GM23338 (cell line): ENCODE measurements at places on chromosomes 5 and 9. TPM values are rescaled to one million over a fixed set of nuclear protein-coding genes. Genes with fewer than 3 reads are reported as not detected.

PTCD2 gene
- 11.3 and 14.5 TPM in 2 replicates for total RNA-seq

DNA sequence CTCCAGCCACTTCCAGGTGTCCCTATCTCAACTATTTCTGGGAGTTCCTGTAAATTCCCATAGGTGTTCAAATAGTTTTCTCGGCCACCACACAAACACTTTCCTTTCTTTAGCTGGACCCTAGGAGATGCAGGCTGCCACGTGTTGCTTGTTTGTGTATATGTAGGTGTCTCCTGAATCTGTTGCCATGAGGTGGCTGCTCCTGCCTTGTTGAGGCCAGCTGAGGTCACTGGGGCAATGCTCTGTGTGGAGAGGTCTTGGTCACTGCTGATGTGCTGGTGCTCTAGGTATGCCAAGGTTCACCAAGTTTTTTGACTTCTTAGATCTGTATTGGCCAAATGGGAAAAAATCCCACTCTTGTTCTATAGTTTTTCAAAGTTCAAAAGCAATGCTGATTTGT lies 132.5 kb upstream of the CHD1 start:
- H3K4me1 ChIP-seq, result no peaks in the 10 kb centered on the region
- no peak for DNase-seq
- H3K27me3 ChIP-seq, result no peaks in the 10 kb centered on the region

GRCh38 chr5:431711-432050 lies 11.3 kb upstream of the EXOC3 start:
- no peaks in the 10 kb centered on the region for H3K27me3 ChIP-seq
- no peak for DNase-seq
- no peaks in the 10 kb centered on the region for H3K4me1 ChIP-seq
- H3K4me3 ChIP-seq, result no peak overlapping the region
- no peaks in the 10 kb centered on the region for H3K36me3 ChIP-seq
- no peak overlapping the region for H3K27ac ChIP-seq

DNA sequence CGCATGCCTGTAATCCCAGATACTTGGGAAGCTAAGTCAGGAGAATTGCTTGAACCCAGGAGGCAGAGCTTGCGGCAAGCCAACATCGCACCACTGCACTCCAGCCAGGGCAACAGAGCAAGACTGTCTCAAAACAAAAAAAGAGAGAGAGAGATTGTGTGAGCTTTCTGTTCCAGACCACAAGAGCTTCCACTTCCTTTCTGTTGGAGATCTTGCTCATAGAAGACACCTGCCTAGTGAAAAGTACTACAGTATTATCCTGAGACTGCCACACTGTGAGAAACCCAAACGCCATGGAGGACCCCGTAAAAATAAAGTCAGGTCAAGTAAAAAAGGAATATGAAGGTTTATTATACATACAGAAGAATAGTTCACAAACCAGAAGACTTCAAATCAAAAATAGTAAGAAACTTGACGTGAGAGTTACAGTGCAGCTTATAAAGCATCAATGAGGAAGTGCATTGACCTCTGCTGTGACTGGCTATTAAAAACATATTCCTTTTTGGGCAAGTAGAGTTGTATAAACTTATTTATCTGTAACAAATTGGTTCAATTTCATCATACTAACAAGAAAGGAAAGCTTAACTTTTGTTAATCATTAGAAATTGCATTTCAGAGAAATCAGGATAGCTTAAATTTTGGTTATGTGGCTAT lies 4.3 kb upstream of the EMB start:
- DNase-seq, result no peak
- H3K36me3 ChIP-seq, result no peaks in the 10 kb centered on the region
- no peak overlapping the region for H3K4me3 ChIP-seq
- H3K27me3 ChIP-seq, result no peaks in the 10 kb centered on the region
- peaks cover 3% of the 10 kb centered on the region; the same call in 1 of the 2 replicates for H3K4me1 ChIP-seq

DNA sequence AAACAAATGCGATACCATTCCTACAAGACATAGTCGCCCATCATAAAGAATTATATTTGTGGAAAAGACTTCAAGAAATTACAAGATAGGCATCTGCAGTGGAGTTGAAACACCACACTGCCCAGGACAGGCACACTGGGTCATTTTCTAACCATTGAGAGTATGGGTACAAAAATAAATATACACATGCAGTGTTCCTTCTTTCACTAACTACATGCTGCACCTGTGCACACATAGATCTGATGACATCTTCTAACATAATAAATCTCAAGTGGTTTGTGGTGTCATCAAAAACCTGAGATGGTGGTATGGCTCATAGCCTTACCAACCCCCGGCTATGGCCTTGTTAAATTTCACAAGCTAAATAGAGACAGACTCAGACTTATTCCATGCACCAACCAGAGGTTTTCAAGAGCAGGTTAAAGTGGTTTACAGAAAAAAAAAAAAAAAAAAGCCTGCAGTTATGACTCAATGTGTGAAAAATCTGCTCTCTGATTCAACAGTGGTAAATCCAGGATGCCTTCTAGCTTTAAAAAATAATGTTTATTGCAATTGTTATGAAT lies 12.4 kb upstream of the NFIB start:
- H3K36me3 ChIP-seq, result no peaks in the 10 kb centered on the region
- no peak overlapping the region for H3K27ac ChIP-seq
- DNase-seq, result no peak

- H3K36me3 ChIP-seq, result no peaks in the 10 kb centered on the region
- H3K27ac ChIP-seq, result no peak overlapping the region
- H3K4me3 ChIP-seq, result no peak overlapping the region
- peak; percentile 44 for DNase-seq
Measured at GRCh38 chr5:78518365-78519197, 130.0 kb downstream of the LHFPL2 start.

EPB41L4A gene
- 3.4 and 6.0 TPM in 2 replicates for total RNA-seq

DNA sequence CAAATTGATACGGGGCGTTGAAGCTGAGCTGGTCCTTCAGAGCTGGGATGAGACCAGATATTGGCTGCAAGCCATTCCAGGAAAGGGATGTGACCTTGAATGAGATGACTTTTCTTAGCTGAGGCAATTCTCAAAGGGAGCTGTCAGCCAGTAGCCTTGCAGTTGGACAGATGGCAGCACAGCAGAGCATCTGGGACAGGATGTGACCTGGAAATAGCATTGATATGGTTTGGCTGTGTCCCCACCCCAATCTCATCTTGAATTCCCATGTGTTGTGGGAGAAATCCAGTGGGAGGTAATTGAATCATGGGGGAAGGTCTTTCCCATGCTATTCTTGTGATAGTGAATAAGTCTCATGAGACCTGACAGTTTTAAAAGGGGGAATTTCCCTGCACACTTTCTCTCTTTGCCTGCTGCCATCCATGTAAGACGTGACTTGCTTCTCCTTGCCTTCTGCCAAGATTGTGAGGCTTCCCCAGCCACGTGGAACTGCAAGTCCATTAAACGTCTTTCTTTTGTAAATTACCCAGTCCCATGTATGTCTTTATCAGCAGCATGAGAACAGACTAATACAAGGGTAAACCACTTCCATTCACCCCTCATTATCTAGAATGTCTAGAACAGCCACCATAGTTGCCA lies 19.8 kb upstream of the MTX3 start:
- no peak for DNase-seq
- H3K27ac ChIP-seq, result no peak overlapping the region

GRCh38 chr5:18032744-18033143 lies 398.5 kb downstream of the TAF11L14 start:
- no peak overlapping the region for H3K27ac ChIP-seq
- no peaks in the 10 kb centered on the region for H3K36me3 ChIP-seq
- no peak for DNase-seq
- no peaks in the 10 kb centered on the region for H3K27me3 ChIP-seq
- no peak overlapping the region for H3K4me3 ChIP-seq
- no peaks in the 10 kb centered on the region for H3K4me1 ChIP-seq

LRRTM2 gene
- total RNA-seq, result not detected in 2 replicates

DNA sequence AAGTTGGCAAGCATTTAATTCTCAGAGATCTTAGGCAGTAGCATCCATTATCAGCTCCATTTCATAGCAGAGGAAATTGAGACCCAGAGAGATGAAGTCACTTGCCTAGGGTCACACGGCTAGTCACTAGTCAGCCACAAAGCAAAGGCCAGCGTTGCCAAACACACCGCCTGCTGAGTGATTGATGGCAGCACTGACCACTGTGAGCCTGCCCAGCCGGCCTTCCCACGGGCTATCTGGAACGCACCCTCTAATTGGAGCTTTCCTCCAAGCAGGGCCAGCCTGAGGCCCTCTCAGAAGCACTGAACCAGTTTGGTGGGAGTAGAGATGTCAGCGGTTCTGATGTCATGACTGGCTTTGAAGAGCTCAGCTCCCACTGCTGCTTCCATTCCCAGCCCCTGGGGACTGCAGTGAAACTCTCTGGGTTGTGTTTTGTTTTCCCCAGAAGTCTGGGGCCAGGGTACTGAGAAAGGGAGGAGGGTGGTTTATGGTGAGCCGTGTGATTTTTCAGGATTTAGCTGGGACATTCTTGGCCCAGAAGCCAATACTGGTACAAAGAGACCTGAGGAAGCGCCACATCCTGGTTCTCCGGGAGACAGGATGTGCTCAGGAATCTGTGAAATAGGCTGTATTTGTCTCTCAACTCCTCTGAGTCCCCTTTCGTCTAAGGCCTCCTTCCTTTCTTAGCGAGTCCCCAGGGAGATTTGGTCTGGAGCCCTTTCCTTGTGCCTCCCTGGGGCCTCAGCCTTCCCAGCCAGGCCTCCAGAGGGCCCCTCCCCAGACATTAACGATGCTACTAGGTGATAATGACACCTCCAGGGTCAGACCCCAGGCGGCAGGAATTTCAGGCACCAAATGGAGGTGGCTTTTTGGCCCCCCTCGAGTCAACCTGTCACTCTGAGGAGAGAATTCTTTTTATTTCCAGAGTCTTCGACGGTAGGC lies 44.5 kb downstream of the SPRY4 start:
- no peaks in the 10 kb centered on the region; the same call in 1 of the 2 replicates for H3K36me3 ChIP-seq
- DNase-seq, result peak; percentile 76
- no peak overlapping the region for H3K4me3 ChIP-seq
- peaks cover 31% of the 10 kb centered on the region for H3K4me1 ChIP-seq
- no peaks in the 10 kb centered on the region for H3K27me3 ChIP-seq
- peak overlapping the region; percentile 33; the same call in 1 of the 2 replicates for H3K27ac ChIP-seq

DNA sequence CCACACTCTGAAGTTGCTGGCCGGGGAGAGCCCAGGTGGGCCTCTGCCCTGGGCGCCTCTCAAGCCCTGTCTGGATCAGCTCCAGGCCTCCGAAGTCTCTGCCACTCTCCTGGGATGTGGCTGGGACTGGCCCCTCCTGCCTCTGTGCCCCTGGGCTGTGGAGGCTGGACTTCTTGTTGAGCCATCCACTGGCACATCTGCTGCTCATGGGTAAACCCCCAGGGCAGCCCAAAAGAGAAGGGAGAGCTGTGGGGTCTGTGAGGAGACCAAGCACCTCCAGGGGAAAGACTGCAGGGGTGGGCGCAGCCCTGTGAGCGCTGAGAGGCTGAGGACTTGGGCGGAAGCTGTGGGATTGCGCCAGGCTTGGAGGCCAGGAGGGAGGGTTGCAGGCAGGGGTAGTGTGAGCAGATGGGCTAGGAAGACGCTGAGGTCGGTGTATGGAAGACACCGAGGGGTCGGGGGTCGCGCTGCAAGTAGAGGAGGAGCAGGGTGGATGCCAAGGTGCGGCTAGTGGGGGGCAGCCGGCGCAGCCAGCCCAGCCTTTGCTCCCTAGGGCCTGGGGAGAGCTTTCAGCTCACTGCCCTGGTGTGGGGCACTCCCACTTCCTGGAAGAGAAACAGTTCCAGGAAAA lies 118.1 kb downstream of the WNK2 start:
- H3K27me3 ChIP-seq, result no peaks in the 10 kb centered on the region
- no peak overlapping the region for H3K27ac ChIP-seq
- no peak for DNase-seq
- no peaks in the 10 kb centered on the region for H3K36me3 ChIP-seq
- no peak overlapping the region for H3K4me3 ChIP-seq
- H3K4me1 ChIP-seq, result peaks cover 4% of the 10 kb centered on the region; the same call in 1 of the 2 replicates

GRCh38 chr5:170427672-170428236 lies 38.6 kb upstream of the KCNMB1 start:
- no peaks in the 10 kb centered on the region for H3K4me1 ChIP-seq
- 0 out of 2 replicates have a peak, but pooled peaks cover 1% of the 10 kb centered on the region for H3K36me3 ChIP-seq
- no peak overlapping the region for H3K27ac ChIP-seq
- DNase-seq, result no peak

GRCh38 chr5:138711811-138712210 lies 41.4 kb upstream of the CTNNA1 start:
- H3K27me3 ChIP-seq, result no peaks in the 10 kb centered on the region
- peaks cover 40% of the 10 kb centered on the region for H3K4me1 ChIP-seq
- H3K4me3 ChIP-seq, result no peak overlapping the region
- no peak overlapping the region for H3K27ac ChIP-seq
- DNase-seq, result no peak

GRCh38 chr5:31364881-31365636 lies 166.8 kb downstream of the DROSHA start:
- peaks cover 13% of the 10 kb centered on the region for H3K4me1 ChIP-seq
- no peaks in the 10 kb centered on the region for H3K27me3 ChIP-seq
- H3K27ac ChIP-seq, result no peak overlapping the region
- H3K36me3 ChIP-seq, result no peaks in the 10 kb centered on the region

TMEM215 gene
- 1.2 and 1.3 TPM in 2 replicates for total RNA-seq

- peaks cover 46% of the 10 kb centered on the region for H3K36me3 ChIP-seq
- no peak overlapping the region for H3K27ac ChIP-seq
- no peaks in the 10 kb centered on the region for H3K27me3 ChIP-seq
- no peaks in the 10 kb centered on the region for H3K4me1 ChIP-seq
- peak; percentile 7 for DNase-seq
Measured at GRCh38 chr9:108919517-108919916, 14.4 kb downstream of the ELP1 start.

- no peak for DNase-seq
- no peak overlapping the region for H3K27ac ChIP-seq
- peaks cover 30% of the 10 kb centered on the region for H3K4me1 ChIP-seq
- no peaks in the 10 kb centered on the region; the same call in 1 of the 2 replicates for H3K36me3 ChIP-seq
- H3K4me3 ChIP-seq, result no peak overlapping the region
- H3K27me3 ChIP-seq, result no peaks in the 10 kb centered on the region
Measured at GRCh38 chr9:70112981-70113380, 69.3 kb downstream of the MAMDC2 start.

- no peak overlapping the region for H3K27ac ChIP-seq
- H3K4me1 ChIP-seq, result peaks cover 7% of the 10 kb centered on the region
- DNase-seq, result no peak
- no peaks in the 10 kb centered on the region for H3K27me3 ChIP-seq
- H3K36me3 ChIP-seq, result no peaks in the 10 kb centered on the region
Measured at GRCh38 chr9:85182383-85182782, 512.9 kb downstream of the NTRK2 start.

NDUFAF2 gene
- 31.6 and 43.4 TPM in 2 replicates for total RNA-seq

GRCh38 chr9:32875242-32875641 lies 91.9 kb downstream of the TMEM215 start:
- DNase-seq, result no peak
- H3K36me3 ChIP-seq, result no peaks in the 10 kb centered on the region
- H3K27ac ChIP-seq, result no peak overlapping the region
- no peaks in the 10 kb centered on the region for H3K27me3 ChIP-seq
- no peaks in the 10 kb centered on the region; the same call in 1 of the 2 replicates for H3K4me1 ChIP-seq

PTPN3 gene
- 2.6 and 2.8 TPM in 2 replicates for total RNA-seq

DNA sequence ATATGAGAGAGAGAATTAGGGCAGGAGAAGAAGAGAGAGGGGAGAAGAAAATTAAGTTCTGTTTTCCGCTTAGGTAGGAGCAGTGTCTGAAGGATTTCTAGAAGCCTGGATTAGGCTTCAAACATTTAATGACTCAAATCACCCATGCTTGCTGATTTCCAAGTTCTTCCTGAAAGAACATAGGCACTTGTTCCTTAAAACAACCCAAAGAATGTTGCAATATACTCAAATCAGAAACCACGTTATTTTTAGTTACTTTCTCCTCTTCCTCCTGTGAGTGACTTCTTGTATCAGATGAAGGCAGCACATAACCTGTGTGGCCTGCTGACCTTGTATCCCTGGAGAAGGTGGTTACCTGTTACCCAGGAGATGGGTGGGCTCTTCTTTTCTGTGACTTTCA lies 351.5 kb upstream of the KLF4 start:
- no peaks in the 10 kb centered on the region for H3K27me3 ChIP-seq
- H3K4me1 ChIP-seq, result 0 out of 2 replicates have a peak, but pooled peaks cover 4% of the 10 kb centered on the region
- DNase-seq, result no peak
- H3K36me3 ChIP-seq, result no peaks in the 10 kb centered on the region

- H3K4me1 ChIP-seq, result peaks cover 15% of the 10 kb centered on the region
- no peak for DNase-seq
- H3K36me3 ChIP-seq, result no peaks in the 10 kb centered on the region
Measured at GRCh38 chr9:121945849-121946248, 147.3 kb downstream of the TTLL11 start.
